Body of pancreas (tissue), 4 donors: ENCODE measurements at places on chromosomes 2 and 18. TPM values are rescaled to one million over a fixed set of nuclear protein-coding genes. Genes with fewer than 3 reads are reported as not detected.

The REG3G gene
- total RNA-seq = 673 TPM

The OSR1 gene
- total RNA-seq = 5.3 TPM

The CAPN14 gene
- not detected for total RNA-seq

GRCh38 chr2:217366266-217366895 is 506.5 kb upstream of the TNP1 start:
- H3K27me3 ChIP-seq = no peaks in the 10 kb centered on the region
- no peak for DNase-seq
- H3K36me3 ChIP-seq = no peaks in the 10 kb centered on the region
- no peak overlapping the region for H3K27ac ChIP-seq
- no peak overlapping the region for H3K4me3 ChIP-seq

- DNase-seq = no peak
- no peak overlapping the region for H3K4me3 ChIP-seq
- no peak overlapping the region for H3K27ac ChIP-seq
- H3K36me3 ChIP-seq = no peaks in the 10 kb centered on the region
- no peaks in the 10 kb centered on the region for H3K4me1 ChIP-seq
These were observed 101.7 kb upstream of the FZD7 start for GRCh38 chr2:201931951-201932350.

The FARSB gene
- 7.6 TPM for total RNA-seq

The NTSR2 gene
- total RNA-seq = not detected

- no peak overlapping the region for H3K27ac ChIP-seq
- H3K4me1 ChIP-seq = no peaks in the 10 kb centered on the region
- H3K36me3 ChIP-seq = no peaks in the 10 kb centered on the region
- no peak for DNase-seq
- no peaks in the 10 kb centered on the region for H3K27me3 ChIP-seq
These were observed 342.8 kb downstream of the EIPR1 start for GRCh38 chr2:3034856-3035255.
